ENCODE measurements at places on chromosomes 3 and 15.

DNA sequence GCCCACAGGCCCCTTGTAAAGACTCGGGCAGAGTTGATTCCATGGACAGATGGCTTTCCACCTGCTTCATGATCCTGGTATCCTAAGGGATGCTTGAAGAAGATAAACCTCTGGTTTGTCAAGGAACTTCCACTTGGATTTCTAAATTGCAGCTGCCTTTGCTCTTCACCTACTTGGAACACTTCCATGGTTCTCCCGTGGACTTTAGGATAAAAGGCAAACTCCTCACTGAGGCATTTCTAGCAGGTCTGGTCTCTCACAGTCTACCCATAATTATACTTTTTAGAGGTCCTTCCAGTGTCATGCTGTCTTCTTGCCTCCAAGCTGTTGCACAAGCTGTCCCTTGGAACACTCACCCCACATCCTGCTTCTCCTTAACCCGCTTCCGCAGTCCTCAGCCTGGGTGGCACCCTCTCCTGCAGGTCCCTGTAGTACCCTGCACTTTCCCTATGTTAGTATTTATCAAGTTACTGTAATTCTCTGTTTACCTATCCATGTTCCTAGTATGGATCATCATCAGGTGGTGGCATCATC, 12.7 kb downstream of the TLNRD1 start:
- no peak for DNase-seq

GRCh38 chr3:60549863-60550262, 701.4 kb downstream of the FHIT start:
- no peak for DNase-seq

DNA sequence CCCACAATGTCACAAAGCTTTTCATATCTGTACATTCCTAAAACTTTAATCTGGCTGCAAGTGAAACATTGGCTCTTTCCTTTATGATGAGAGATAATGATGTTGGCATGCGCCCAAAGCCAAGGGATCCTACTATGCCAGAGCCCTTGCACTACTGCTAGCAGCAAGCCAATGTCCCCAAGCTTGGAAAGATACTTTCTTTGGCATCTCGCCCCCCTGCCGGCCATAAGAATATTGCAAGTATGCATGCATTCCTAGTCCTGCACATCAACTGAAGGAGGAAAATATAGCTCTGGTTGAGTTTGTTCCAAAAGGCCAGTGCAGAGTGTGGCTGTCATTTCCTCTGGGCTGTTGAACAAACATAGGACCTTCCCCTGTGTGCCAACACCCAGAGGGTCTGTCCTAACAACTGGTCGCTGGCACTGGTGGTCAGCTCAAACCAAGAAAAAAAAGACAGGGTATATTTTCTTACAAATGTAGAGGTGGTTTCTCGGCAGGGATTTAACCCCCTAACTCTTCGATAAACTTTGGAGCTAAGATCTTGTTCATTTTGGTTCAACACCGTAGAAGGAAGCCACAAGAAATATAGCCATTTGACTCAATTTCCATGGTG, 120.9 kb upstream of the ZBED2 start:
- DNase-seq = peak; percentile 53

GRCh38 chr3:21734746-21735145, 16.3 kb downstream of the ZNF385D start:
- no peak for DNase-seq

DNA sequence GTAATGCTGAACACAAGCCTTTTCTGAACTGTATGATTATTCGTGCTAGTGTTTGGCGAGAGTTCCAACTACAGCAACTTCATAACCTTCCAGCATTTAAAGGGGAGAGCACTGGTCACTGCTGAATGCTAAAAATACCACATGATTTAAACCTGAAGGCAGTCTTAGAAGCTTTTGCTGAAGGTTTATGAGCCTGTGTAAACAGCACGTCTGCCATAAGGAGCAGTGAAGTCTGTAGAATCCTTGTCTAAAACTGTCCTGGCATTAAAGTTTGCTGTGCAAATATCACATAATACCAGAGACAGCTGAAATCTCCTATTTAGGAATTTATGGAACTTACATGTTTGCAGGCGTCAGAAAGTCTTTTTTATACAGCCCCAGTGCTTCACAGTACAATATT, 5.9 kb downstream of the SATB1 start:
- no peak for DNase-seq

- no peak for DNase-seq
These were observed 52.1 kb upstream of the IL12A start for GRCh38 chr3:159936541-159936940.

GRCh38 chr15:41018534-41018933, 65.3 kb downstream of the CHAC1 start:
- peak; percentile 41 for DNase-seq

GRCh38 chr15:50764461-50765194, 878 bp downstream of the SPPL2A start:
- DNase-seq = peak; percentile 26

- DNase-seq = no peak
These were observed 9.1 kb upstream of the USP3 start for GRCh38 chr15:63495343-63495742.

GRCh38 chr3:7272203-7272602, 411.3 kb downstream of the GRM7 start:
- no peak for DNase-seq

GRCh38 chr3:174062923-174063322, 665.4 kb downstream of the NLGN1 start:
- no peak for DNase-seq

DNA sequence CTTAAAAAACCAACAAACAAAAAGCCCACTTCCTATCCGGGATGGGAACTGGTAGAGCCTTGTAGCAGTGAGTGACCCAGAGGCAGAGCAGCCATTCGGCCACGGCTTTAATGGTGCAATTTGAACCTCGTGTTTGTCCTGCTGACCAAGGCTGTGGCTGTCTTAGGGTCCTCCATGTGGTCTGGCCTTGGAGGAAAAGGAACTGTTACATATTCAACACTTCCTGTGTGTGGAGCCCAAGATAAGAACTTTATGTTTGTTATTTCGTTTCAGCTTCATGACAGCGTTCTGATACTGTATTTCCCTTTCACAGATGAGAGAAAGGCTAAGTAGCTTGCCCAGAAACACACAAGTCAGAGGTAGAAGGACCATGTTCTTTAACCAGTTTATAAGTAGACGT, 269.8 kb downstream of the SV2B start:
- no peak for DNase-seq

- DNase-seq = peak; percentile 92
These were observed 7.7 kb downstream of the IGDCC4 start for GRCh38 chr15:65414841-65415621.

- DNase-seq = no peak
These were observed 21.1 kb upstream of the MEIS2 start for GRCh38 chr15:37121492-37121891.

DNA sequence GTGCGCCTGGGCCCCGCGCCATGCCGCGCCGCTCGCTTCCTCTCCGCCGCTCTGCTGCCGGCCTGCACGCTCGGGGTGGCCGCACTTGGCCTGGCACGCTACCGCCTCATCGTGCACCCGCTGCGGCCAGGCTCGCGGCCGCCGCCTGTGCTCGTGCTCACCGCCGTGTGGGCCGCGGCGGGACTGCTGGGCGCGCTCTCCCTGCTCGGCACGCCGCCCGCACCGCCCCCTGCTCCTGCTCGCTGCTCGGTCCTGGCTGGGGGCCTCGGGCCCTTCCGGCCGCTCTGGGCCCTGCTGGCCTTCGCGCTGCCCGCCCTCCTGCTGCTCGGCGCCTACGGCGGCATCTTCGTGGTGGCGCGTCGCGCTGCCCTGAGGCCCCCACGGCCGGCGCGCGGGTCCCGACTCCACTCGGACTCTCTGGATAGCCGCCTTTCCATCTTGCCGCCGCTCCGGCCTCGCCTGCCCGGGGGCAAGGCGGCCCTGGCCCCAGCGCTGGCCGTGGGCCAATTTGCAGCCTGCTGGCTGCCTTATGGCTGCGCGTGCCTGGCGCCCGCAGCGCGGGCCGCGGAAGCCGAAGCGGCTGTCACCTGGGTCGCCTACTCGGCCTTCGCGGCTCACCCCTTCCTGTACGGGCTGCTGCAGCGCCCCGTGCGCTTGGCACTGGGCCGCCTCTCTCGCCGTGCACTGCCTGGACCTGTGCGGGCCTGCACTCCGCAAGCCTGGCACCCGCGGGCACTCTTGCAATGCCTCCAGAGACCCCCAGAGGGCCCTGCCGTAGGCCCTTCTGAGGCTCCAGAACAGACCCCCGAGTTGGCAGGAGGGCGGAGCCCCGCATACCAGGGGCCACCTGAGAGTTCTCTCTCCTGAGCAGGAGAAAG, 951 bp downstream of the GPR62 start:
- DNase-seq = peak; percentile 84

- DNase-seq = no peak
These were observed 714.9 kb downstream of the OTOL1 start for GRCh38 chr3:162211470-162211869.

GRCh38 chr3:107235928-107236315, 141.3 kb upstream of the CCDC54 start:
- peak; percentile 90 for DNase-seq

DNA sequence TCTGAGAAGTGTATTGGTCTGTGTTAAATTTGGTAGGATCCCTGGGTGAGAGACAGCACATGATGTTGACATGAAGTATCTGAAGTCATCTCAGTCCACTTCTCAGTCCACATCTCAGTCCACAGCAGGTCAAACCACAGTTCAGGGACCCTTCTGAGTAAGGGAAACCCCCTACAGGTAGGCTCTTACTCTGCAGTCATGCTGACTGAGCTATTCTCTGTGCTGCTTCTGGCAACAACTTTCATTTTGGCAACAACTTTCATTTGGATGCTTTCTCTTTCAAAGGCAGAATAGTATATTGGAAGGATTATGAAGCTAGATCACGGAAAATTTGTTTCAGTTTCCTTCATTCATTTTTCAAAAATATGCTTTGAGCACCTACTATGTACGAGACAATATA, 178.2 kb upstream of the GOLIM4 start:
- DNase-seq = no peak

DNA sequence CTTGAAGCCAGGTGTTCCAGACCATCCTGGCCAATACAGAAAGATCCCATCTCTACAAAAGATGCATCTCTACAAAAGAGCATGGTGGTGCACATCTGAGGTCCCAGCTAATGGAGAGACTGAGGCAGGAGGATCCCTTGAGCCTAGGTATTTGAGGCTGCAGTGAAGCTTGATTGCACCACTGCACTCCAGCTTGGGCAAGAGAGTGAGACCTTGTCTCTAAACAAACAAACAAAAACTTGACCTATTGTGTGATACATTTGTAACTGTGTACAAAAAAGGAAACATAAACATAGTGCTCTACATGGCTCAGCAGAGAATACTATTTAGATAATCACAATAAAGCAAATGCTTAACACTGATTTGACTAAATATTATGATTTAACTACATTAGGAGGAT, 18.7 kb downstream of the ANPEP start:
- DNase-seq = no peak

GRCh38 chr15:64864068-64864467, 22.4 kb downstream of the PLEKHO2 start:
- DNase-seq = no peak

DNA sequence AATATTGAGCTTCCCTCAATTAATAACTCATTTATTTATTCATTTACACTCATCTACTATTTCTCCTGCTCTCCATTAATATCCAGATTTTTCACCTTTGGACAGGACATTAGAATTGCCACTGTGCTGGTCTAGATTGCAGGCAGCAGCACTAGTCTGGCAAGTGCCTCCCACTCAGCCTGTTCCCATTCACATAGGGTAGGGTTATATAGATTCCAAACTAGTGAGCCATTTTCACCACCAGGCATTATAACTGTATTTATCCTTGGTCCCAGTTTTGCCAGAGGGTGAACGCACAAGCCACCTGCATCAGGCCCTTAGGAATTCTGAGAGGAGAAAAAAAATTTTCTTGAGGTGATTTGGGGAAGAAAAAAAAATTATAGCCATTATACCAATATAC, 44.5 kb downstream of the ANAPC13 start:
- no peak for DNase-seq

DNA sequence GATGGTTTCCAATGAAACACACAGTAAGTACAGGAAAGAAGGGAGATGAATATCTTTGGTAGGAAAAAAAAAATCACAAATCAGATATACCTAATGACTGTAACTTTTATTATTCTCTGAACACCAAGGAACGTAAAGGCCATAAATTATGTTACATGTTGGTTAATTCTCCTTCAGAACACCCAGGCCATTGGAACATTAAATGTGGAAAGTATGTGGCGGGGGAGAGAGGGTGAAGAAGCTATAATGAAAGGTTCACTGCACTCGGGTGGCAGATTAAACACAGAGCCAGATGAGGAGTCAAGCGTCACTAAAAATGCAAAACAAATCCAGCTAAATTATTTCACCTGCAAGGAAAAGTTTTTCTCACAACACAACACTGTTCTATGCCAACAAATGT, 193.8 kb downstream of the FHIT start:
- DNase-seq = no peak

DNA sequence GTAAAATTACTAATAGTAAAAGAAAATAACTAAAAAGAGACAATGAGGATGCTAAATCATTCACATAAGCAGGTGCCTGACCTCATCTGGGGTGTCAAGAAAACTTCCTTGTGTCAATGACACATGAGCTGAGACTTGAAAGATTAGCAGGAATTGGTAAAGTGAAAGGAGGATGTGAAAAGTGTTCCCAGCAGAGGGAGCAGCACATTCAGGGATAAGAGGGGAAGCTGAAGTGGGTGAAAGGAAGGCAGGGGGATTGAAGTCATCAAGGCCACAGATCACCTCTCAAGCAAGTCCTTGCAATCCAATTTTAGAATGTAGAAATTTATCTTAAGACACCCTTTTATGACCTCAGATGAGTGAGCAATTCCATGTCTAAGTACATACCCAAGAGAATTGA, 60.2 kb upstream of the ACP3 start:
- peak; percentile 75 for DNase-seq

DNA sequence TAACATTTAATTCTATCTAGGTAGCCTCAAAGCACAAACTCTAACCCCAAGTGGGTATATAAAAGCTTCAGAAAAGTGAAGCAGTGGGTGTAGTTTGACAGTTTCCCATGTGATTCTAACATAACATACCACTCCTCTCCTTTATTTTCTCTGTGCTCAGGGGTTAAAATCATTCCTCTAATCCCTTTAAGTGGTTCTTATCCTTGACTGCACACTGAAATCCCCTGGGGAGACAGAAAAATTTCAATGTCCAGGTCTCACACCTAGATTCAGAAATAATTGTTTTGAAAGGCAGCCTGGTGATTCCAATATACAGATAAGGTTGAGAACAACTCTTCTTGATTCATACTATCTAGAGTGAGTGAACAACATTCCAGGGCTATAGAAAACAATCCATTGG, 986.4 kb downstream of the ROBO1 start:
- DNase-seq = no peak

DNA sequence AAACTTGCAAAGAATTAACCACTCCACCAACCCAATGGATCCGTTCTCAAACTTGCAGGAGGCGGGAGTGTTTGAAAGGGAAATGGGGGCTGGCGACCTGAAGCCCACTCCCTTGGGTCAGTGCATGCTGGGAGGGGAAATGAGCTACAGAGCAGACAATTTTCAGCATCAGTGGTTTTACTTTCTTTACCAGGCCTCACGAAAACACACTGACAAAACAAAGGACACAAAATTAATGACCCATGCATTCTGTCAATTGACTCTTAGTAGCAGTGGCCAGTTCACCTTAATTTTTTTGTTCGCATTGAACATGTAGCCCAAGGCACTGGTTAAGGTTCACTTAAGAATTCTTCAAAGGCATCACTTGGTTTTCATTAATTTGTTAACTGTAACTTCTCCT, 413.5 kb downstream of the MECOM start:
- no peak for DNase-seq

All from astrocyte of the hippocampus (primary cell).